Smooth muscle cell of the brain vasculature (primary cell): ENCODE measurements at places on chromosomes 16 and 17.

DNA sequence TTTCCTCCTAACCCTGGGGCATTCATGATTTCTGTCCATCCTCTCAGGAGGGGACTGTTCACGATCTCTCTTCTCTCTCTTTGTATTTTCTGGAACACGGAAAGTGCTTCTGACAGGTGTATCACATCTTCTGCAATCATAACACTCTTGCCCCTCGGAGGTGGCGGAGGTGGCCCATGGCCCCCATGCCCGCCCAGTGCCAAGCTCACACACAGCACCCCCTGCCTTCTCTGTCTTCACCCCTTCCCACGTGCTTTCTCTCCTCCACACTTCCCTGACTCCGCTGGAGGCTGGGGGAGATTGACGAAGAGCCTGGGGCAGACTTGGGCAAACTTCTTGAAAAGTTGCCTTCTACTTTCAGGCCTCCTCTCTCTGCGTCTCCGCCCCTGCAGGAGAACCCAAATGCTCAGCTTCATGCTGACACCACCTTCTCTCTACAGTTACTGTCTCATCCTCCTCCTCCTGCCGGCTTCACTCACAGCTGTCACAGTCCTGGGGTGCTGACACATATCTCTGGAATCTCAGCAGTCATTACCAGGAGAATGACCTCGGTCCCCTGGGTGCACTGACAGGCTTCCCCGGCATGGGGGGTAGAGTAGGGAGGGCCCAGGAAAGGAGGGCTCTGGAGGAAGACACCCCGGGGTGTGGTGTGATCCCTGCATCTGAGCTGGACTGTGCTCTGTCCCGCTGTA is 127.1 kb downstream of the ENGASE start:
- DNase-seq: no peak

DNA sequence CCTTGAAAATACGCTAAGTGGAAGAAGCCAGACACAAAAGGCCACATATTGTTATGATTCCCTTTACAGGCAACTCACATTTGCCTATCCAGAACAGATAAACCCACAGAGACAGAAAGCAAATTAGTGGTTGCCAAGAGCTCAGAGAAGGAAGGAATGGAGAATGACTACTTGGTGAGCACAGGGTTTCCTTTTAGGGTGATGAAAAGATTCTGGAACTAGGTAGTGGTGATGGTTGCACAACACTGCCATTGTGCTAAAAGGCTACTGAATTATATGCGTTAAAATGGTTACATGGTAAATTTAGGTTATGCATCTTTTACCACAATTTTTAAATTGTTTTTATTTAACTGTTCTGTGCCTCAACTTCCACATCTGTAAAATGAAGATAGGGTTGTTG is 4.4 kb downstream of the COPRS start:
- no peak for DNase-seq

DNA sequence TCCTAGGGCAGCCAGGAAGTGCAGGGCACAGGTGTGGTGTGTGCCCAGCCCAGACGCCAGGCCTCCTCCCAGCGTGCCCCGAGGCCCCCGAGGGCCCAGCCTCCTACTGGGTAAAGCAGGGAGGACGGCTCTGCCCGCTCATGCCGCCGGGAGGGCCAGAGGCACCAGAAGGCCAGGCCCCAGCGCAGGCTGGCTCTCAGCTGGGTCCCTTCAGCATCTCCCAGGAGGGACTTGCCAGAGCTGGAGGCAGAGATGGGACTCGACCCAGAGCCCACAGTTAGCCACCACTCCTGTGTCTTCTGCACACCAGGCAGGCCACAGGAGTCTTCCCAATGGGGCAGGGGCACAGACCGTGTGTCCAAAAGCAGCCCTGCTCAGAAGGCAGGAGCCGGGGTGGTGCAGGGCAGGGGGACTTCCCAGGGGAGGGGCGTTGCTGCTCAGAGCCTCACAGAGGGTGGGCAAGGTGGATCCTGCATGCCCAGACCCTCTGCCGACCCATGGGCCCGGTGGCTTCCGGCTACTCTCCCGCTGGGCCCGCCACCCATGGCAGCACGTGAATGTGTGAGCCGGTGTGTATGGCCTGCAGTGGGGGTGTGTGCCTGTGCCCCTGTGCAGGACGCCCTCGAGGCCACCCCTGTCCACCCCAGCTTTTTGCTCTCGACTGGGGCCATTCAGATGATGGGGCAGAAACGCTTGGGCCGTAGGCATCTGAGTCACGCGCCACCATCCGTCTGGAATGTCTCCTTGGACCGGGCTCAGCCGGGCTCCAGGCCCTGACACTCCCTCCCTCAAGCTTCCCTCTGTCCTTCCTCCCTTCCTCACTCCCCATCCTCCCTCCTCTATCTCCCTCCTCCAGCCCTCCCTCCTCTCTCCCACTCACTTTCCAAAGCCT is 5.7 kb upstream of the ZNF469 start:
- no peak for DNase-seq

GRCh38 chr16:25625620-25626019 is 66.1 kb upstream of the HS3ST4 start:
- no peak for DNase-seq

GRCh38 chr17:61997664-61998063 is 67.4 kb downstream of the MED13 start:
- DNase-seq: no peak

DNA sequence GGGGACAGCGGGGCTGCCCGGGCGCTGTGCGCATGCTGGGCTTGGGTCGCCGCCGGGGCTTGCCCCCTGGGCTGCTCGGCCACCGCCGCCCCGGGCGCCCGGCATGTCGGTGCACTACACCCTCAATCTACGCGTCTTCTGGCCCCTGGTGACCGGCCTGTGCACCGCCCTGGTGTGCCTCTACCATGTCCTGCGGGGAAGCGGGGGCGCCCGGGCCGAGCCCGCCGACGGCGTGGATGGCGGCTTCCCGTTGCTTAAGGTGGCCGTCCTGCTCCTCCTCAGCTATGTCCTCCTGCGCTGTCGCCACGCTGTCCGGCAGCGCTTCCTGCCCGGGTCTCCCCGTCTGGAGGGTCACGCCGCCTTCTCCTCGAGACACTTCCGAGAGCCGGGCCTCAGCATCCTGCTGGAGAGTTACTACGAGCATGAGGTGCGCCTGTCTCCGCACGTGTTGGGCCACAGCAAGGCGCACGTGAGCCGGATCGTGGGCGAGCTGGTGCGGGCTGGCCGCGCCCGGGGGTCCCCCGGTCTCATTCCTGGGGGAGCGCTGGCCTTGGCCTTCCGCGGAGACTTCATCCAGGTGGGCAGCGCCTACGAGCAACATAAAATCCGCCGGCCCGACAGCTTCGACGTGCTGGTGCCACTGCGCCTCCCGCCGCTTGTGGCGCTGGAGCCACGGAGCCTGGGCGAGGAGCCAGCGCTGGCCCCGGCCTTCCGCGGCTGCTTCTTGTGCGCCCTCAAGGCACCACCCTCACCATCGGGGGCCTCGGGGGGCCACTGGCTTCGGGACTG is 789 bp downstream of the ITPRIPL2 start:
- DNase-seq: no peak

GRCh38 chr17:72962106-72962505 is 130.4 kb downstream of the SLC39A11 start:
- no peak for DNase-seq

- no peak for DNase-seq
Observed at GRCh38 chr17:78001612-78002011, 43.1 kb downstream of the TNRC6C start.

DNA sequence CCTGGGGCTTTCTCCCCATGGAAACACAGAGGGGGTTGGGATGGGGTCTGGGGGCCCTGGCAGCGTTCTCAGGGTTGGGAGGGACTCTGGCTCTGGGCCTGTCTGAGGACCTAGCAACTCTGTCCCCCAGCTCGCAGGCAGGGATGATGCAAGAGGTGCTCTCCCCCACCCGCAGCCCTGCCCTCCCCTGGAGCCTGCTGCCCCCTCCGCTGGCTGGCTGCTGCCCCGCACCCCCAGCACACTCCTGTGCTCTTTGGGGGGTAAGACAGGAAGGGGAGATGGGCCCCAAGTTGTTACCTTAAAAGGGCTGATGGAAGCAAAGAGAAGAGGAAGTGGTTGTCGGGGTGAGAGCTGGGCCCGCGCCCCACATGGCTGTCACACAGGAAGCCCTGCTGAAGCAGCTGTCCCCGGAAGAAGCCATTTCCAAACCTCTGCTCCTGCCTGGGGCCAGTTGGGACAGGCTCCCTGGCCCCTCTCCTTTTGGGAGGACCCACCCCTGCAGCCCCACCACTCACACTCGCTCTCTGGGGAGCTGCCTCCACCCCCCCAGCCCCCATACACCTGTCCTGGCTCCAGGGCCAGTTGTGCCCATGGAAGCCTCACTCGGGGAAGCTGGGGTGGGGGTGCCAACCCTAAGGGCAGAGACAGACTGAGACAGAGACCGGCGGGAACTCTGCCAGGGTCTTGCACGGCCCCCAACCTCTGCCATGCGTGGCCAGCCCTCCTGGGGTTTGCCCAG is 2.5 kb downstream of the CORO1A start:
- no peak for DNase-seq

DNA sequence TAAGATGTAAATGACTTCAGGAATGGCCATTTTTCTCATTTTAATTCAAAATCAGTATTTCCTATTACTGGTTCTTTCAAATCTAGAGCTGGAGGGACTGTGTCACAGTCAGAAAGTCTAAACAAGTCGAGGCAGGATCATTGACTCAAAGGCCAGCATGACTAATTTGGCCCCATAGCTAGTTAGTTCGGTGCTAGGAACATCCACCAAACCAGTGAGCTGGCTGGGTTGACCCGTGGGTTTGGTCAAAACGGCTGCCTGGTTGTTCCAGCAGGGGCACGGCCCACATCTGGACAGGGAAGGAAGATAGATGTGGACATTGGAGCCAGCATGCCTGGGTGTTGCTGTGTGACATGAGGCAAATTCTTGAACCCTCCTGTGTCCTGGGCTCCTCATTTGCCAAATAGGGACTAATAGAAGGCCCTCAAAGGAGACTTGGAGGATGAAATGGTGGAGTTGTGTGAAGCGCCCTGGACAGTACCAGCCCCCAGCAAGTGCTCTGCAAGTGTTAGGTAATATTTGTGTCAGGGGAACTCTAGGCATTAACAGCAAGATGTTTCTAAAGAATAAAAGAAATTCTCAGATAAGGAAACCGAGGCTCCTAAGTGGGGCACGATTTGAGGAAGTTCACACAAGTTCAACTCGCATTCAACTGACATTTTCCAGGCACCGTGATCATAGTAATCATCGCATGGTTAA is 46.2 kb downstream of the MEOX1 start:
- no peak for DNase-seq

DNA sequence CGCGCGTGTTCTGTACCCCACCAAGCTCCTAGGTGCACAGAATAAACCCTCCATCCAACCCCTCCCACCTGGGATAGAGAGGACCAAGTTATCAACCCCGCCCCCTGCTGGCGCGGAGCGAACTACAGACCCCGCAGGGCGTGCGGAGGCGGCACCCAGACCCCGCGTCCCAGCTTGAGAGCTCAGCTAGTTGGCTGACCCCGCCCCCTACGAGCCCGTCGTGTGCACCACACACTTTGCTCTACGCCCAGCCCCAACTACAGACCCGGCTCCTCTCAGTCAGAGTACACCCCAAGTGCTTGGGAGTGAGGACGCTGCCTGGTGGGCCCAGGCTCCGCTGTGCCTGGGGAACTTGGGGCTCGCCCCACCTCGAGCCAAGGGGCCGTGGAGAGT is 1.5 kb downstream of the GRIN2A start:
- no peak for DNase-seq

DNA sequence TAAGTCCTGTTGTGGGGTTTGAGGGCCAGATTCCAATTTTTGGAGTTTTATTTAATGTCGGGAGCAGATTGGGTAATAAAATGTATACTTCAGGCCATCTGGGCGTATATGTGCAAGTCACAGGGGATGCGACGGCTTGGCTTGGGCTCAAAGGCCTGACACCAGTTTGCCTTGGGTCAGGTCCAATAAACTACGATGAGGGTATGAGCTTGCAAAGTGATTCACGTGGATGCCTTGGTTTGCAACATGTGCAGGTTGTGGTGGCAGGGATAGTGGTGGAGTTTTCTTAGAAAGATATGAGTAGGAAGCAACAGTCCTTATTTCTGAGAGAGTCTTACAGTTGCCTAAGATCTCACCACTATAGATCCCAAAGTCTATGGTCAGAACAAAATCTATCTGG is 157.0 kb upstream of the CDH11 start:
- DNase-seq: no peak

GRCh38 chr17:73100363-73100762 is 7.9 kb upstream of the SLC39A11 start:
- DNase-seq: no peak

DNA sequence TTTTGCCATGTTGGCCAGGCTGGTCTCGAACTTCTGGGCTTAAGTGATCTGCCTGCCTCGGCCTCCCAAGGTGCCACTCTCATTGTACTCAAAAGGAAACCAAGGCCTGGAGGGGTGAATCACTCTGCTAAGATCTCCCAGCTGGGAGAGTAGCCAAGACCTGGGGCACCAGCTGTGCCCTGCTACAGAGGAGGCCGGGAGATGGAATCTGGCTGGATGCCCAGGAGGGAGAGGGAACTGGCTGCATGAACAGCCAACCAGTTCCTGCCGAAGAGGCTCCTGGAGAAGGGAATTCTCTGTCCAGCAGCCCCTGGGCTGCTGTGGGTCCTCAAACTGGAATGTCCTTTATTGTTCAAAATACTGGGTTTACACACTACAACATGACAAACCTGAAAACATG is 238.7 kb upstream of the CIBAR2 start:
- DNase-seq: peak; percentile 98

GRCh38 chr17:4006745-4007211 is 42.5 kb upstream of the ATP2A3 start:
- no peak for DNase-seq

DNA sequence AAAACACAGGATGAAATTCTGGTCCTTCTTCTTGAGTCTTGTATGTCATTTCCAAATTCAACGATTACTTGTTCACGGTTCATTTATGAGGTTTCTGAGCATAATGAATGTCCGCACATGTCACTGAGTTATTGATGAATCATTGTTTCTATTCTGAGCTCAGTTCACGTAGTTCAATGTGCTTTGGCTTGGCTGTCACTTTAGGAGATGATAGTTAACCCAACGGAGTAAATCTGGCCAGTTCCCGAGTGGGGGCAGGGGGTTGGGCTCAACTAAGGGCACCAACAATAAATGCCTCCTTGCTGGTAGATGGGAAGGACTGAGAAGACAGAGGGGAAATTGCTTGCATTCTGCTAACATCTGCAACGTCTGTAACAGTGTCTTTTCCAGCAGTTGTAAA is 239.4 kb upstream of the HSBP1 start:
- no peak for DNase-seq

GRCh38 chr17:49180998-49181635 is 29.3 kb downstream of the GNGT2 start:
- DNase-seq: no peak

DNA sequence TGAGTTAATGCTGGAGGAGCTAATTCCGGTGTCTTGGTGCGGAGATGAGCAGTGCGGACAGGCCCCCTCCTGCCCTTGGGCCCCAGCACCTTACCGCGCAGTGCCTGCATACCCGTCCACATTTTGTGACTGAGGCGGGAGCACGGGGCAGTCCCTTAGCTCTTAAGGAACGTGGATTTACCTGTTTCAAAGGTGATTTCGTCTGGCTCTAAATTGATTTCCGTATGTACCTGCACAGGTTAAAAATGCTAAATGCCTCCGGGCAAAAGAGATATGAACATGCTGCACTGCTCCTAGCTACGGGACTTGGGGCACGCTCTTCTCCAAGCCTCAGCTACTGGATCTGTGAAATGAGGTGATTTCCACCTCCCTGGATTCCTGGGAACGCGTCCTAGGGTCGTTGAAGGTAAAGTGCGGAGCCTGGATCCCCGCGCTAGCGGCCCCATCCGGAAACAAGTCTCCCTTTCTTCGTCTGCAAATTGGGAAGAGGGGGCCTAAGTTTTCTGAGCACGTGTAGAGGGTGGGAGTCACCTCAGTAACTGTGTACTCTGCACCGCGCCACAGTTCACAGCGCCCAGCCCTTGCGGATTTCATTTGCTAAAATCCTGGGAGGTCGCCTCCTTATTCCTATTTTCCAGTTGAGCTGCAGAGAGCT is 669 bp upstream of the CRISPLD2 start:
- no peak for DNase-seq
